A549 treated with GW870086 at 1 μM for 4 hours (cell line): ENCODE measurements at places on chromosomes 12 and 14. TPM values are rescaled to one million over a fixed set of nuclear protein-coding genes. Genes with fewer than 3 reads are reported as not detected.

DNAL1 gene
- total RNA-seq = 8.9 to 14.2 TPM (median 10.6 TPM) in 5 replicates

PTPRQ gene
- total RNA-seq = 0.01 to 0.02 TPM in 2 of 5 replicates, not detected in the others

ITPR2 gene
- total RNA-seq = 1.3 to 3.5 TPM (median 3.1 TPM) in 5 replicates

AACS gene
- 17.2 to 19.2 TPM (median 18.5 TPM) in 5 replicates for total RNA-seq

HOXC9 gene
- 9.4 to 15.9 TPM (median 11.8 TPM) in 5 replicates for total RNA-seq

ITGB7 gene
- 0.29 to 0.63 TPM (median 0.42 TPM) in 5 replicates for total RNA-seq

RDH12 gene
- total RNA-seq = not detected in 5 replicates

KCNMB4 gene
- total RNA-seq = 0.11 to 0.51 TPM (median 0.25 TPM) in 5 replicates

C12orf76 gene
- 6.4 to 8.0 TPM (median 7.1 TPM) in 5 replicates for total RNA-seq

CRIP2 gene
- total RNA-seq = 124 to 214 TPM (median 194 TPM) in 5 replicates

ANO4 gene
- 0.12 to 0.20 TPM (median 0.15 TPM) in 4 of 5 replicates, not detected in the other for total RNA-seq

MLF2 gene
- 261 to 319 TPM (median 311 TPM) in 5 replicates for total RNA-seq

TEX52 gene
- not detected in 5 replicates for total RNA-seq

GOLT1B gene
- 74.6 to 101 TPM (median 92.4 TPM) in 5 replicates for total RNA-seq

ABCD2 gene
- total RNA-seq = not detected in 5 replicates

CCDC197 gene
- not detected in 5 replicates for total RNA-seq

CLECL1 gene
- total RNA-seq = not detected in 5 replicates

DTX1 gene
- total RNA-seq = 0.41 to 0.56 TPM (median 0.50 TPM) in 5 replicates

ADGRD1 gene
- 0.28 to 0.78 TPM (median 0.46 TPM) in 5 replicates for total RNA-seq

DIO3 gene
- total RNA-seq = 0.06 to 0.08 TPM (median 0.07 TPM) in 4 of 5 replicates, not detected in the other

PRH2 gene
- not detected in 5 replicates for total RNA-seq

INSM2 gene
- 0.03 to 0.11 TPM (median 0.05 TPM) in 3 of 5 replicates, not detected in the others for total RNA-seq

HDAC7 gene
- 51.9 to 68.2 TPM (median 66.4 TPM) in 5 replicates for total RNA-seq

LHX5 gene
- total RNA-seq = 0.03 to 0.08 TPM (median 0.07 TPM) in 3 of 5 replicates, not detected in the others

ADCY4 gene
- total RNA-seq = not detected in 5 replicates

RTN1 gene
- total RNA-seq = 0.09 TPM in 1 of 5 replicates, not detected in the others

SSPN gene
- 0.25 to 1.1 TPM (median 0.77 TPM) in 5 replicates for total RNA-seq

P2RX2 gene
- total RNA-seq = 0.12 TPM in 1 of 5 replicates, not detected in the others

PTPRB gene
- total RNA-seq = 0.75 to 1.4 TPM (median 1.0 TPM) in 5 replicates

KRT85 gene
- not detected in 5 replicates for total RNA-seq

NTS gene
- total RNA-seq = 51.2 to 89.6 TPM (median 80.3 TPM) in 5 replicates

RIPK3 gene
- not detected in 5 replicates for total RNA-seq

SLCO1B1 gene
- 0.19 to 0.46 TPM (median 0.29 TPM) in 5 replicates for total RNA-seq

KSR2 gene
- 0.53 to 0.72 TPM (median 0.65 TPM) in 5 replicates for total RNA-seq

GLIPR1L1 gene
- not detected in 5 replicates for total RNA-seq

LMNTD1 gene
- not detected in 5 replicates for total RNA-seq

TGM1 gene
- total RNA-seq = 0.81 to 1.5 TPM (median 1.2 TPM) in 5 replicates

CACNB3 gene
- 30.6 to 48.3 TPM (median 34.2 TPM) in 5 replicates for total RNA-seq

CCDC88C gene
- 5.5 to 7.4 TPM (median 6.2 TPM) in 5 replicates for total RNA-seq

DNAH10 gene
- total RNA-seq = 0.15 to 0.40 TPM (median 0.29 TPM) in 5 replicates

C2CD5 gene
- total RNA-seq = 11.1 to 14.2 TPM (median 13.4 TPM) in 5 replicates

NOS1 gene
- 0.40 to 0.64 TPM (median 0.58 TPM) in 5 replicates for total RNA-seq

CDCA3 gene
- 70.8 to 86.2 TPM (median 80.8 TPM) in 5 replicates for total RNA-seq

GARIN6 gene
- not detected in 5 replicates for total RNA-seq

CLEC4A gene
- total RNA-seq = 0.19 to 0.38 TPM in 2 of 5 replicates, not detected in the others

KRT4 gene
- total RNA-seq = 1.9 to 3.9 TPM (median 2.7 TPM) in 5 replicates

NELL2 gene
- 0.06 to 0.21 TPM (median 0.08 TPM) in 3 of 5 replicates, not detected in the others for total RNA-seq
